ENCODE measurements at places on chromosomes 11 and 22. TPM values are rescaled to one million over a fixed set of nuclear protein-coding genes. Genes with fewer than 3 reads are reported as not detected.

GRCh38 chr11:123822599-123822998 lies 16.4 kb upstream of the OR6M1 start:
- DNase-seq = no peak

DNA sequence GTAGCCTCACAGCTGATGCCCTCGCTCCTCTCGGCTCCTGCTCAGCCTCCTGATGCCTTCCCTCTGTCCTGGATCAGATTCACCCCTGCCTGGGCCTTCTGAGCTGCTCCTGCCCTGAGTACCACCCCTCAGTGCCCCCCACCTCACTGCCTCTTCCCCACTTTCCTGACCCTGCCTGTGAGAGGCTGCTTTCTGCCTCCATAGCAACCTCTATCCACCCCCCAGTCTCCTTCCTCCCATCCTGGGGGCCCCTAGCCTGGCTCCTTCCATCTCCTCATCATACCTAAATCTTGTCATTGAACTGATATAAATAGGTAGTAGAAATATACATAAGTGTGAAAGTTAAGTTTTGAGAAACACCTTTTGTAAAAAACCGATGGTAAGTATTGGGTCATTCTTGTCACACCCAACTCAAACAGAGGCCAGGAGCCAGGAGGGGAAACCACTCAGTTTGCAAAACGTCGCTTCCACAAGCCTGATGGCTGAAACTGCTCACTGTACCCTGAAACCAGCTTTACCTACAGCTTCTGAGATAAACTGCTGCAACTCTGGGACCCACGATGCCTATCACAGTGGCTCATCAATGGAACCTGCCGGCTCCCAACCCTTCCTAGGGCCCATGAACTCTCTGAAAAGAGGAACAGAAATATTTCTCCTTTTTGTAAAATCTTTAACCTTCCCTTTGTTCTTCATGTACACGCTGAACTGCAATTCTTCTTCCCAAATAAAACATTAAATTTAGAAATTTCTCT lies 4.8 kb upstream of the APOBEC3H start:
- DNase-seq = no peak

GRCh38 chr22:46747646-46748045 lies 9.6 kb upstream of the CERK start:
- no peak for DNase-seq

DNA sequence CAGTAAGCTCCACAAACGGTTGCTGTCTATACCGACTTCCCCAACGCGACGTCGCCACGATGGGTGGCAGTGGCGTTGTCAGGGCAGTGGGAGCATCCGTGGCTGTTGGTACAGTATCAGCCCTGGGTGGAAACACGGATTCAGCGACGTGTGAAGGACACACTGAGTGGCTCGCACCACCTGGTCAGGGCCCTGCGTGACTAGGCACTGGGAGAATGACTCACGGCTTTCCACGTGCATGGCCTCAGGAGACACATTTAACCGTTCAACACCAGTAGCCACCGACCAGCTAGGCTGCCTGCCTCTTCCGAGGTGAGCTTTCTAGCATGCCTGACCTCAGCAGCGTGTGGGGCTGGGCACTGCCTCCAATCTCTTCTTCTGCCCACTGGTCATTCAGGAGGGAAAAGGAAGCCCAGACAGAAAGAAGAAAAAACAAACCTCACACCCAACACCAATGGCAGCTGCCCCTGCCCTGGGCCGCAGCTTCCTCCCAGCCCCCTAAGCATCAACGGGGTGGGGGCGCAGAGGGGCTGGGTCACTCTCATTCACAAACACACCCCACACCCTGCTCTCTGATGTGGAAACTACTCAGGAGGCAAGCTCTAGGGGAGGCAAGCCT lies 59.0 kb downstream of the MYH9 start:
- no peak for DNase-seq

DNA sequence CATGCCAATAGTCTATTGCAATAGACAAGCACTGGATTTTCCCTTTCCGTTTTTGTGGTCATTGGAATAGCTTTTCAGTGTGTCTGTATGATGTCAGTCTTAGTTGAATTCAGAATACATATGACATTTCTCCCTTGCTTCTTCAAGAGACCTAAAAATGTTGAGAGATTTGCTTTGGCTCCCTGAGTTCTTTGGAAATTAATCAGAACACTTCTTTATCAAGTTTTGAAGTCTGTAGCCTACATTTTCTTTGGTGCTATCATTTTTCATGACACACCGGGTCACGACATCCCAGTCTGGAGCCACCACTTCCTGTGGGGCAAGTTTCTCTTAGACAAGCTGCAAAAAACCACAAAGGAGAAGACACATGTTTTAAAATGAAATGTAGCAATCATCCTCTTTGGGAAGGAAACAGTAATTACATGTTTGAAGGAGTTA lies 847.1 kb downstream of the OPCML start:
- no peak for DNase-seq

DNA sequence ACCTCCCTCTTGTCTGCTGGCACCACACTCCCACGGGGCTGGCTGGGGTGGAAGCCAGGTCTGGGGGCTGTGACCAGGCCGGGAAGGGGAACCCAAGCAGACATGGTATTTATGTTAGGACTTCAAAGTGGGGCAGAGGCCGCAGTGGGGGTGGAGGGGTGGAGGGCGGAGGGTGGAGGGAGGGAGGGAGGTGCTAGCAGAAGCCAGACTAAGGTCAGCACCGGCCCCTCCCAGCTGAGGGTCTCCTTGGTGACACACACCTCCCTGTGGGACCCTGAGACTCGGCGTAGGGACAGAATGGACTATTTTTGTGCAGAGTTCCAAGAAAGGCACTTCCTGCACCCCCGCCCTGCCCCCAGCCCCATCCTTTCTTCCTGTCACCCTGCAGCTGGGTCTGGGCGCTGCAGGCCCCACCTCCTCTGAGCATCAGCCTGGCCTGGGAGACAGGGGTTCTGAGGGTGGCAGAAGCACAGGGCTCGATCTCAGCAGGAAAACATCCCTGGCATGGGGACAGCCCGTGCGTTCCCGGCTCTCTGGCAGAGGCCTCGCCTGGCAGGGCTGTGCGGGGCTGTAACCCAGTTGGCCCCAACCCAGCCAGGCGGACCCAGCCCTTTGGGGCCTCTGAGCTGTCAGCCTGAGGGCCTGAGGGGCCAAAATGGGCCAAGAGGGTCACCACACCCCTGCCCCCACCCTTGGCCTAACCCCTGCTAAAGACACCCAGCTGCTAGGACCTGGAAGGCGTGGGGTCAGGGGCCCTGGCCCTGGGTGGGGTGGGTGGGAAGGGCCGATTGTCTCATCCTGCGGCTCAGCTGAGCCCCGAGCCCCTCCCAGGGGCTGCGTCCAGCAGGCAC lies 9.6 kb upstream of the CD248 start:
- no peak for DNase-seq

- DNase-seq = no peak
Observed at GRCh38 chr11:92894197-92894596, 75.3 kb upstream of the MTNR1B start.

DNA sequence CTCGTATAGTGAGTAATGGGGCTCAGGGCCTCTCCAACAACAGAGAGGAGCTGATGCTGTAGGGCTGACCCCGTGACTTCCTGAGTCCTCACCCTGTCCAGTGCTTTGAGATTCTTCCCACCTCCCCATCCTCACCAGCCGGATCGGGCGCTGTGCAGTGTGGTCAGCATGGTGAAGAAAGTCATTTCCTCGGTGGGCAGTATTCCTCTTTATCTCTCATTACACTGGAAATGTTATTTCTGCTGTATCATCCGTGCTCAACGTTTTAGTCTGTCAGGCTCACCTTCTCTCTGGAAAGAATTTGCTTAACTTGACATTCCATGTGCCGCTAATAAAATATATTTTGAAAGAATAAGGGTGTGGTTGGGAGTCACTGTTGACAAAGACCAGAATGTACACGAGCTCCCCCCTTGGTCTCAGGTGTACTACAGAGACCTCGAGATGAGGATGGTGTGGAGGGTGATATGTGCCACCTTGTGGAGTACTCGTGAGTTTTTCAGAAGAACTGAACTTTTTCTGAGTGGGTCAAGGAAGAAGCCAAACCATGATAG lies 25.7 kb upstream of the SCGB1A1 start:
- DNase-seq = no peak

GRCh38 chr11:4539603-4540219 lies 5.3 kb upstream of the OR52M1 start:
- DNase-seq = no peak

GRCh38 chr11:10303558-10304363 lies 1.1 kb upstream of the ADM start:
- DNase-seq = no peak

ZC3H12C gene
- polyA plus RNA-seq = 8.7 TPM

YAP1 gene
- polyA plus RNA-seq = 78.8 TPM

OR4X1 gene
- polyA plus RNA-seq = not detected

All from hindlimb muscle (tissue), 1 donor.